ENCODE measurements at places on chromosomes 16 and 17.
A peak's percentile ranks its signal among the peaks of the same experiment; 100 is the strongest.

DNA sequence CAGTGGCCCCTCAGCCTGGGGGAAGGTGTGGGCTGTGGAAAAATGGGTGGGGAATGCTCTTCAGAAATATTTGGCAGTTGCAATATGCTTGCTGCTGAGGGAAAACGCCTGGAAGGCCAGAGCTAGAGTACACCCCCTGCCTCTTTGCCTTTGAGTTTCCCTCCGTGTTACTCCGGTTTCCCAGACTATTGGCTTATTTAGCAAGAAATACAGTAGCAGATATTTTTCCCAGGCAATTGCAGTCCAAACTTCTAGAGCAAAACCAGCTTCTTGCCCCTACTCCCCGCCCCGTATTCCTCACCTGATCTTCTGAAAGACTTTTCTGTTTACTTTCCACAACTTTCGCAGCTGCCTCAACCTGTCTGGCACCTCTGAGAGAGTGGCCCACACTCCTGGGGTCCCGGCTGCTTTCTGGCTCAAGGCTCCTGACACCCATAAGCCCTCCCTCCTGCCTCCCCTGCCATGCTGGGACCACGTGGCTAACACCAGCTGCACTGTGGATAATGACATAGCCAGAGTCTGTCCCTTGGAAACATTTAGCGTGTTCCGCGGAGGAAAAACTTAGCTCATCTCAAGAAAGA, 45.8 kb upstream of the HELZ start:
- DNase-seq, result no peak

- DNase-seq, result no peak
Measured at GRCh38 chr16:86665319-86665675, 86.9 kb downstream of the FOXL1 start.

GRCh38 chr16:54657058-54657708, 273.5 kb upstream of the IRX5 start:
- no peak for DNase-seq

DNA sequence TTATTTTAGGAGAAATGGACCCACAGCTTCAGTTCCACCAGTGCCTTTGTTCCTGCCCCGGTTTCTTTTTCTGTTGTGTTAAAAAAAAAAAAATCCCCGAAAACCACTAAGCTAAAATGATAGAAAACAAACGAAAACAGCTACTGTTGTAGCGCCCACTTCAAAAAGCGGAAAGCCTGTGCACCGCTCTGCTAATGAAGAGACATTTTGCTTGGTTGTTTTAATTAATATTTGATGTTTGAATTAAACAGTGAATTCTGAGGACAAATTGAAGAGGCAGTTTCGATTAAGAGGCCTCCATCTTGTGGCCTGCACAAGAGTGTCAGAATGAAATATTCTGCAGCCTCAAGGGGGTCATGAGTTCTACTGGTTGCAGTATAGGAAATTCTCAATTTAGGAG, 186.7 kb downstream of the RPTOR start:
- no peak for DNase-seq

DNA sequence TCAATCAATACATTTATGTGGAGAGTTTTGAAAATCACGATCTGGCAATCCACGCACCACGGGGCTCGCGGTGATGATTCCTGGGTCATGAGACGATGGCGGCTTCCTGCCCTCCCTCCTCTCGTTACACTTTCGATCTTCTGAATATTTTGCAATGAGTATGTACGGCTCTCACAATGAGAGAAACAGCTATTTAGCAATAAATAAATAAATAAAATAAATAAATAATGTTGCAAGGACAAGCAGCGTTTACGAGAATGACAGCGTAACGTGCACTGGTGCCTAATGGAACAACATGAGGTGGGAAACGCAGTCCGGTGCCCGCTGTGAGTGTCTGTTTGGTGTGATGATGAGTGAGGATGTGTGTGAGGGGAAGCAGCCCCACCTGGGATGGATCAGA, 46.7 kb upstream of the JPH3 start:
- DNase-seq, result no peak

DNA sequence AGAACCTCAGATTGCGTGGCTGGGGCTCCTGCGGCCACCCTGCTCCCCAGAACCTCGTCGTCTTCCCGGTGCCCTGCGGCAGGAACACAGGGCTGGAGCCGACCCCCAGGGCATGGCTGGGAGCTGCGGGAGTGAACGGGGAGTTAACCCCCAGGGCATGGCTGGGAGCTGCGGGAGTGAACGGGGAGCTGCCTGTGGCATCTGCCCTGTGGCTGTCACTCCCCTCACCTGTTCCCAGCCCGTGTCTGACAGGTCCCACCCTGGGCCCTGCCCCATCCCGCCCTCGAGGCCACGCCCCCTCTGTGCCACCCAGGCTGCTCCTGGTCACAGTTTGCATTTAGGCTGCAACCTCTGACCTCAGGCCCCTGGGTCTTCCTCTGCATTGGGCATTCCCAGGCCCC, 39.4 kb upstream of the ACSF3 start:
- no peak for DNase-seq

- DNase-seq, result no peak
Measured at GRCh38 chr16:56294579-56294978, 103.3 kb downstream of the GNAO1 start.

DNA sequence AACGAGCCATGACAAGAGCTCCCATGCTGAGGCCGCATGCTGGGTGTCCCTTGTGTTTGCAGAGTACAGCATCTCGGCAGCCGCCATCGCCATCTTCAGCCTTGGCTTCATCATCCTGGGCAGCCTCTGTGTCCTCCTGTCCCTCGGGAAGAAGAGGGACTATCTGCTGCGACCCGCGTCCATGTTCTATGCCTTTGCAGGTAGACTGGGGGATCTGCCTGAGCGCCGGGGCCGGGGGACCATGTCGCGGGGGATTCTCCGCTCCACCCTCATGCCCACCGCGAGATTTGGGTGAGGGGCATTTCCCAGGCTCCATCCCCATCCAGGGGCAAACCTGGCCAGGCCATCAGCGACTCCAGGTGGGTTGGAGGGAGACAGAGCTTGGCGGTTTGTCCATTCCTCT, 10.7 kb downstream of the CACNG1 start:
- no peak for DNase-seq

GRCh38 chr16:87924811-87925670, 11.3 kb downstream of the CA5A start:
- no peak for DNase-seq

- no peak for DNase-seq
Measured at GRCh38 chr16:87098976-87099720, 218.0 kb downstream of the C16orf95 start.

DNA sequence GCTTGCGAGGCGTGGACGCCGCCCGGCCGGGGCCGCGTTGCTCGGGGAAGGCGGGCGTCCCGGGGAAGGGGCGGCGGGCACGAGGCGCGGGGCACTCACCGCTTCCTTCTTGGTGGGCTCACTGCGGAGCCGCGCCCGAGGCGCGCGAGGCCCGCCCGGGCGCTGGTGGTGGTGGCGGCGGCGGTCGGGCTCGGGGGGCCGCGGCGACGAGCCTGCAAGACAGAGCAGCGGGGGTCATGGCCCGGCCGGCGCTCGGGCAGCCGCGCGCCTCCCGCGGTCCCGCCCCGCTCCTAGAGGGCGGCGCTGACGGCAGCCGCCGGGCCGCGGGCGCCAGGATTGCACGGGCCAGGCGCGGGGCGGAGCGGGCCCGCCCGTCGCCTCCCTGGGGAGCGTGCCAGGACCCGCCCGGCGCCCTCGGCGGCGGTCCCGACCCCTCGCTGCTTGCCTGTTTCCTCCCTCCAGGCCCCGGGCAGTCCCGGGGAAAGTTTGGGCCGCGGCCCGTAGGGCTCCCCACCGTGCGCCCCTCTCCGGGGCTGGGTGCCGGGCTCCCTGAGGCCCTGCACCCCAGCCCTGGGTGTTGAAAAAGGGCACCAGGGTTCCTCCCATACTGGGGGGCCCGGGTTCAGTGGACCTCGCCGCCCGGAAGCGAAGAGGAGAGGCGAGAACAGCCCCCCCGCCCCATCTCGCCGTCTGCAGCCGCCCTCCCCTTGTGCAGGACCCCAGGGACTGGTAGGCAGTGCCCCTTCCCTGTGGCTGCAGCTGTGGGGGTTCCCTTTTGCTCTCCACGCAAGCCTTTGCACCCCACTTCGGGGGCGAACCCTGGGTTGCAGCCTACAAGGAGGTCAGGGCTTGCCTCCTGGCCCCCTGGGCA, at the start of gene C16orf74:
TSS of gene C16orf74 (minus strand) at position 270 of the 871 bp plus-strand sequence. CDS start 15,879 bp downstream, outside the sequence.
- DNase-seq, result peak; percentile 60

DNA sequence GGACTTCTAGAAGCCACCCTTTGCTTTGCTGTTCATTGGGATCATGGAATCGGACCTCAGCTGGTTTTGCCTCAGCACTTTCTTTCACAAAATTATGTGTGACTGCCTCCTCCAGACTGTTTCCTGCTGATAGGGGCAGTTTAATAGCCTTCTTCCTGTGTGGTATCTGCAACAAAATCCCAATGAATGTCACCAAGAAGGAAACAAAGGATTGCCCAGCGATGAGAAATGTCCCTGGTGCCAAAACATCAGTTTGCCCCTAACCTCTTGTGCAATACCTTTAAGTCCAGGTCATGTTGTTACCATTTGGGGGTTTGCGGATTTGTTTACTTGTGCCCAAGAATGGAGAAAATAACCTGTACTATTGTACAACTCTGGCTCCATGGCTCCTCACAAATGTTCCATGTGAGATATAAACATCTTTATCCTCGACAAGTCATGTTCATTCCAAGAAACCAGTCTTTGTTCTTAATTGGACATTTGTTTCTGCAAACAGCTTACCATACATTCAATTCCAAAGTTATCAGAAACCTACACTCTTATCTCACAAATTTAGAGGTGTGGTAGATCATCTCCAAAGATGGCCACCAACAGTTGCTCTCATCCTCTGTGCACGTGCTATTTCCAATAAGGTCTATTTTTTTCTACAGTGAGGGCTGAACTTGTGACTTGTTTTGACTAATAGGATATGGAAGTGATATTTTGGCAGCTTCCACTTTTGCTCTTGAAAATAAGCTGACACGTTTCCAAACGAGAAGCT, 14.8 kb downstream of the TAC4 start:
- no peak for DNase-seq

- DNase-seq, result no peak
Measured at GRCh38 chr17:7195971-7196370, 16.8 kb upstream of the ASGR1 start.

DNA sequence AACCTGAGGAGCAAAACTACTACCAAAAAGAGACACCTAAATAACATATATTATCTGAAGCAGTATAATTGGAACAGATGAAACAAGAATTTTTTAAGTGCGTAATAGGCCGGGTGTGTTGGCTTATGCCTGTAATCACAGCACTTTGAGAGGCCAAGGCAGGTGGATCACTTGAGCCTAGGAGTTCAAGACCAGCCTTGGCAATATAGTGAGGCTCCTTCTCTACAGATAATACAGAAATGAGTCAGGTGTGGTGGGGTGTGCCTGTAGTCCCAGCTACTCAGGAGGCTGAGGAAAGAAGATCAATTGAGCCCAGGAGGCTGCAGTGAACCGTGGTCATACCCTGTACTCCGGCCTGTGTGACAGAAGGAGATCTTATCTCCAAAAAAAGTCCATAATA, 294.2 kb upstream of the AXIN2 start:
- DNase-seq, result no peak

GRCh38 chr17:11871773-11872172, 125.5 kb downstream of the ZNF18 start:
- DNase-seq, result no peak

DNA sequence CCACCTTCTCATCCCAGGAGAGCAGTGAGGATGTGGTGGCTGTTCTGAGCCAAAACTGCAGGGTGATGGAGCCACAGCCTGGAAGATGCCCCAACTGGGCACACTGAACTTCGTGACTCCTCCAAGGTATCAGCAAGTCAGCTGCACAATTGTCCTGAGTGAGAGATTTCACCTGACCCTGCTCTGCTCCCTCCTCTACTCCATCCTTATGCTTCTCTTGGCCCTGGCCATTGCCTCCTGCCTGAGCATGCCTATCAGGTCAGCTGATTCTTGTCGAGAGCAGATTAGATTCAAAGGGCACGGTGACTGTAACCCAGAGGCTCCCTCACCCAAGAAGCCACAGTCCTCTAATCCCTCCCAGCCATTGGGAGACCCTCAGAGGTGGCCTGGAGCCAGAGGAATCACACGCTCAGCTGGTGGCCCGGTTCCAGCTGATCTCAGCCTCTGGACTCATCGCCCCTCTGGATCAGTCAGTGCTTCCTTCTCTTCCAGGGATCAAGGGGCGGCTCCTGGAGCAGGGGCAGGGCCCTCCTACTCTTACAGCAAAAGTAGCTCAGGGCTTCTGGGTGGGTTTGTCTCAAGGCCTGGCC, 7.0 kb upstream of the CYB561 start:
- DNase-seq, result no peak

DNA sequence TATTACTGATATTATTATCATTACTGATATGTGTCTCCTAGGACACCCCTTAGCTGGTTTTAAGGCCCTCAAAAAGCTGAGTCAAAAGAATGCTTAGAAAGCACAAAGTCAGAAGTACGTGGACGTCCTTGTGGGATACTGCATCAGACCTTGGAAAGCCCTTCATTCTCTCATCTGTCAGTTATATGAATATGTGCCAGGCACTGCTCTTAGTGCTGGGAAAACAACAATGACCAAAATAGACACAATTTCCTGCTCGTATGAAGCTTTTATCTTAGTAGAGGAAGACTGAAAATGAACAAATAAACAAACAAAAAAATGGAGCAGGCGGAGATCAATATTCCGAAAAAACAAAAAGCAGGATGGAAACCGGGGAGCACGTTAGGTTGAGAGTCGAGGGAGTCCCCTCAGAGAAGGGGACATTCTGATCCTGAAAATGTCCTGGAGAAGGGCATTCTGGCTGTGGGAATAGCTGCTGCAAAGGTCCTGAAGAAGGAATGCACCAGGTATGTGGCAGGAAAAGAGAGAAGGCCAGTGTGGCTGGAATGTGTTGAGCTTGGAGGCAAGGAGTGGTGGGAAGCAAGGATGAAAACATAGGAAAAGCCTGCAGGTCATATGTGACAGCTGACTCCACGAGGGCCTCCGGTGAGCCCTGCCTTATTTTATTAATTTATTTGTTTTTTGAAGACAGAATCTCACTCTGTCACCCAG, 15.5 kb upstream of the TMEM94 start:
- no peak for DNase-seq

GRCh38 chr17:78674595-78675315, 97.6 kb upstream of the DNAH17 start:
- no peak for DNase-seq

GRCh38 chr17:39923836-39924690, 3.3 kb downstream of the ORMDL3 start:
- no peak for DNase-seq

DNA sequence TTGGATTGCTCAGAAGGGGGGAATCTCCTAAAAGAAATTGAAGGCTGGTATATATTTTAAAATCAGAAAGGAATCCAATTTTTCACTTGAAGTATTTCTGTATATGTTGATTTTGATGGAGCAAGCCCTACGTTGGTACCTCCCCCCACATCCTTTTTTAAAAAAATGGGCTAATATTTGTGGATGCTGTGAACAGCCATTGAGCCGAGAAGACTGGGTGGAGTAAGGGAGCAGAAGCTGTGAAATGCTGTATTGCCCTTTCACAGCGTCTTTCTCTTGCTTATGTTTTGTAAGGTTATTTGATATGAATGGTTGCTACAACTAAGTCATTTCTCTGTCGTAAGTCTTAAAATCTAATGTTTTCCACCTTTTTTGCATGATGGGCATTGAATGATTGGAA, 2.3 kb downstream of the PAFAH1B1 start:
- DNase-seq, result no peak

Data from GM12891 (cell line).